Renal cortical epithelial cell (primary cell): ENCODE measurements at places on chromosomes 7 and 10. TPM values are rescaled to one million over a fixed set of nuclear protein-coding genes. Genes with fewer than 3 reads are reported as not detected.

CPVL gene
- total RNA-seq, result 18.2 and 23.2 TPM in 2 replicates

OIT3 gene
- 0.25 TPM in 1 of 2 replicates, not detected in the other for total RNA-seq

- DNase-seq, result peak; percentile 58
Observed at GRCh38 chr10:125093199-125093973, 67.0 kb downstream of the CTBP2 start.

SPOCK2 gene
- 2.0 and 41.8 TPM in 2 replicates for total RNA-seq

DNA sequence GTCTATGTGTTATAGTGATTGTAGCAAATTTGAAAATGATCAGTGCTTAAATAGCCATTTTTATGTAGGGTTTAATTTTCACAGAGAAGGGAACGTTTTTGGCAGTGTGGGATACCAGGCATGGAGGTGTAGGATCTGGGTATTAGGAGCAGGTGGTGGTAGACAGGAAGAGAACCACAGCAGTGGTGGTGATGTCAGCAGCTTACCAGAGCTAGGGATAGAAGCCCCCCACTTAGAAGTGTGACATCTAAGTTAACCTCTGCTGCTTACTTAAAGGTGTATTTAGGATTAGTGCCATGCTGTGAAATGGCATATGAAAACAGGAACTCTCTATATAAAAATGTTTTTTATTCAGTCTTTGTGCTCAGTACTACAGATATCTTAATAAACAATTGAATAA is 73.8 kb downstream of the CREM start:
- no peak for DNase-seq

DNA sequence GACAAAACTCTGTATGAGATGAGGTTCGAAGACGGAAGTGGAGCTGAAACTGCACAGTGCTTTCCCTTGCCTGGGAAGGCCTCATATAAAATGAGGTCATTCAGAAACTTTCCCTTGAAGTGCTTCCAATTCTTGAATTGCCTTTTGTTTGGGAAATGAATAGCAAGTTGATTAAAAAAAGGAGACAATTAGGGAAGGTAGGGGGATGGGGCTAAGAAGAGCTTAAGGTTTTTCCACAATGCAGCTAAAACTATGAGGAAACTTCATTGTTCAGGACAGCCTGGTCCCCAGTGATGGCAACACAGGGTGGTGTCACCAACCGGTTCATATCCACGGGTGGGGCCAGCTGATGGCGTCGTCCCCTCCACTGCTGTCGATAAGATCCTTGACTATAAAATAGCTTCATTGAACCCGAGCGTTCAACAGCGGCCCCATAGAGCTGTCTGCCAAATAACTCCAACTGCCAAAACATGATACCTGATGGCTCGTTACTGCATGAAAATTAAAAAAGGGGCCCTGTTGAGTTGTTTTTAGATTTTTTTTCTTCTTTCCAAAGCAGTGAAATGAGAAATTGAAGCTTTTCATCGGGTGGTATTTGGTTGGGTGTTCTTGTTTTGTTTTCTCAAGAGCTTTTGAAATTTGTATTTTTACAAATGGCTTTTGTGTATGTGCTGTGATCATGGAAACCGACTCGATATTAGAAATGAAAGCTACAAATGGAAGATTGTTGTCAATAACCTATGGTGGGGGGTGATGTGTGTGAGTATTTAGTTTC is 2.8 kb upstream of the CELF2 start:
- DNase-seq, result peak; percentile 26

ADGRA1 gene
- total RNA-seq, result not detected in 2 replicates

GRCh38 chr7:128879939-128880746 is 17.5 kb downstream of the ATP6V1F start:
- no peak for DNase-seq
